Activated CD4-positive, alpha-beta T cell treated with anti-CD3 and anti-CD28 coated beads, Interleukin-2, amount 50 U/mL, for 1 hour (primary cell): ENCODE measurements at places on chromosomes 12 and 14.

GRCh38 chr14:103931422-103931821 is 3.2 kb downstream of the TDRD9 start:
- no peak for DNase-seq

DNA sequence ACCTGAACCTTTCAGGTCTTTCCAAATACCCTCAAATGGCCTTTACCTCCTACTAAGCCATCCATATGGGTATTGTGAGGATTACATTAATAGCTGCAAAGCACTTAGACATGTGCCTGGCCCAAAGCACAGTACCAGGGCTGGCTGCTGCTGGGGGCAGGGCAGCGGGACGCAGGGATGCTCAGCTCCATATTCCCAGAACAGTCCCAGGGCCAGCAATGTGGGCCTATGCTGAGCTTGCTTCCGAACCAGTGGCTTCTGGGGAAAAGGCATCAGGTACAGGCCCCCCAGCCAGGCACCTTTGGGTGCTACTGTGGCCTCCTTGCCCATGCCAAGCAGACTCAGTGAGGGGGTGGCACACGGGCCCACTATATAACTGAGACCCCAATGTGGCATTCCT is 10.4 kb downstream of the ACTN1 start:
- no peak for DNase-seq

DNA sequence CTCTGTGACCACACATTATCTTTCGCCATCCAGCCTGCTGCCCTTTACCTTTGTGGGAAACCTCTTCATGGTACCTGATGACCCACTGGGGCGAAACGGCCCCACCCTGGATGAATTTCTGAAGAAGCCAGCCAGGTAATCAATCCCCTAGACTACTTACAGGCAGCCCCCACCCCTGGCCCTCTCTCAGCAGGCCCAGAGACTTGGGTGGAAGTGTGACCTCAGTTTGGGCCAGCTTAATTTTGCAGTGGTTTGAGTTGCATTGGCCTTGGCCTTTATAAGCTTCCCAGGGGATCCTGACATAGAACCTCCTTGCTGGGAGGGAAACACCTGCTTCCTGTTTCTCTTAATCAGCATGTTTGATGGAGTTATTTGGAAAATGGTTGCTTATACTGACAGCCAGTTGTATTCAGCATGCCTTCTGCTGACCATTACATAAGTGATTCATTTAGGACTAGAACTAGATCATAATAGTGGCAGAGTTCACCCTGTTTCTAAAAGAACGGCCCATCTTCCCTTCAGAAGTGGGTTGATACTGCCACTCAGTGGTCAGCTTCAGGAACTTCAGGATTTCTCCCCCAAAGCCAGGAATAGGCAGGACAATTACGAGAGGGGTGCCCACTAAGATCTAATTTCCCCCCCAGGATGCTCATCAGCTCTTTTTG is 6.1 kb downstream of the SDR39U1 start:
- DNase-seq, result no peak

- DNase-seq, result no peak
Measured at GRCh38 chr14:95722525-95723190, 8.7 kb upstream of the TCL1A start.

DNA sequence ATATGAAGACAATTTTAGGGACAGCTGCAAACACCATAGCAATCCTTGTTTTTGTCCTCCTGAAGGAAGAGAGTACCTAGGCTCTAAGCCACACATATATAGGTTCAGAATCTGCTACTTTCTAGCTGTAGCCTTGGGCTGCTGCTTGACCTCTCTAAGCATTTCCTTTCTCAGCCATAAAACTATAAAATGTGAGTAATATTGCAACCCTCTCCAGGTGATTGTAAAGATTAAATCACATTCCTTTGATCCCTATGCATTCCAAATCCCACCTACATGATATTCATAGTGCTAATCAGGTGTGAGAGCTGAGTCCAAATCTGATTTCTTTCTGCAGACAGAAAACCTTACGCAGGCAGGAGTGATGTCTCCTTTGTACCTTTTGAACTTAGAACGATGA is 913.5 kb downstream of the VRK1 start:
- DNase-seq, result no peak

- no peak for DNase-seq
Measured at GRCh38 chr12:123013185-123014095, 33.0 kb downstream of the ARL6IP4 start.

- peak; percentile 22 for DNase-seq
Measured at GRCh38 chr12:118359541-118359915, 13.2 kb downstream of the TAOK3 start.

DNA sequence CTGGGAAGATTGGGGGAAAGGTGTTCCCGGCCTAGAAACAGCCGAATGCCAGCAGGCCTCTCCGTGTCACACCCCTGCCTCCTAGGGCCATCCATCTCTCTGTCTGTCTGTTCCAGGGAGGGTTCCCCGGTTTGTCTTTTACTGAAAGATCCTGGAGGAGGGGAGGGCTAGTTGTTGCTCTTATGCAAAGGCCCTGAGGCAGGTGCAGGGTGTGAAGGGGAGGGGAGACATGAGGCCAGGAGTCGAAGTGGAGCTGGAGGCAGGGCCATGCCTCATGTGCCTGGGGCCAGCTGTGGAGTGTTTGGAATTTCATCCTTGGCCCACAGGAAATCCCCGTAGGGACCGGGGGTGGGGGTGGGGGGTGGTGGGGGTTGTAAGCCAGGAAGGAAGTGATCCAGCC is 8.7 kb upstream of the RCOR1 start:
- no peak for DNase-seq
